Activated CD4-positive, alpha-beta T cell treated with anti-CD3 and anti-CD28 coated beads, Interleukin-2, amount 10 ng/mL, durations not matched to agents 7 days and 5 days (primary cell): ENCODE measurements at places on chromosomes 5 and 9. TPM values are rescaled to one million over a fixed set of nuclear protein-coding genes. Genes with fewer than 3 reads are reported as not detected.

The SHOC1 gene
- total RNA-seq = not detected

The ASPN gene
- not detected for total RNA-seq

The ANKRD31 gene
- total RNA-seq = 0.17 TPM

The SPINK14 gene
- total RNA-seq = not detected

The PANK3 gene
- total RNA-seq = 42.4 TPM

The IL12B gene
- not detected for total RNA-seq

GRCh38 chr9:136619742-136620440, 42.8 kb upstream of the EGFL7 start:
- no peak for DNase-seq

- no peak for DNase-seq
These were observed 111.4 kb upstream of the SLC1A3 start for GRCh38 chr5:36494841-36495601.

DNA sequence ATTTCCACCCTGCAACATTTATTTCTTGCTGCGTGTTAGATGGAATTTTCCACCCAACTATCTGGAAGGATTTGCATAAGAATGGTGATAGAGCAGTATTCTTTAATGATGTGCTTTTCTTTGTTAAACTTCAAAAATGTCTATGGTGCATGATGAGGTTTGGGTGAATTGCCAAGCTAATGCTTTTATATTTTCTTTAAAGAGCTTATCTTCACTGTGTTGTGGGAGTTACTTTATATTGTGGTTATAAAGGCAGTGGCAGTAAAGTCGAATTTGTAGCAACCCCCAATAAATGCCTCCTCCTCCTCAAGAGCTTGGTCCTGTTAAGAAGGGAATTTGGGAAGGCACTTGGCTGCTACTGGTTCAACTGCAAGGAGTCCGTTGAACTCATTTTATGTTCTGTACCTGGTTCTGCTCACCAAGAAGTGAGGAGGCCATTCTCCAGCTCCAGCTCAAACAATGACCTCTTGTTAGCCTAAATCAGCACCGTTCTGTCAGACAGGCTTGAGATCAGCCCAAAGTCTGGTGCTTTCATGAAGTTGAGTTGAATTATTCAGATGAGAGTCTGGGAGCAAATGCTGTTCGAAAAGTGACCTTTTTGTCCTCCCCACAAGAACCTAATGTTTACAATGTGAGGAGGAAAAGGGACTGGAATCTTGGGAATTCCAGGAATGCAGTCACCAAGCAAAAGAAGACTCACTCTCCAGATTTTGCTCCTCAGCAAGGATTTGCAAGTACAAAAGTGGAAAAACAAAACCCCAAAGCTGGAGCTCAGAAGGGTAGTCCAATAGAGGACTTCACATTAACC, 217.0 kb downstream of the TMEM38B start:
- DNase-seq = no peak

- peak; percentile 50 for DNase-seq
These were observed 800 bp upstream of the AP3B1 start for GRCh38 chr5:78295035-78295961.
